Fibroblast of skin of scalp (primary cell): ENCODE measurements at places on chromosomes 6 and 20.

DNA sequence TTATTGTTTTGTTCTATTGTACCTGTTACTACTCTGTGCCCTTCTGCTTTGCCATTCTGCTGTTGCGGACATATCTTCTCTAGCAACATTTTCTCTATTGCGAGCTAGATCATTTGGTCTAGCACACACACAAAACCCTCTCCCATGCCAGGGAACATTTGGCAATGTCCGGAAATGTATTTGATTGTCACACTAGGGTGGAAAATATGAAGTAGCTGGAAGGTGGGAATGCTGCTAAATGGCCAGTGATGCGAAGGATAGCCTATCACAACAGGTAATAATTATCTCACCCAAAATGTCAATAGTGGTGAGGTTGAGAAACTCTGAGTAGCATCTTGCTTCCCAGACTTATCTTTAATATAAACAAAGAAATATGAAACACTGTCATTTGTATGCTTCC, 331.9 kb downstream of the HTR1B start:
- DNase-seq, result no peak

GRCh38 chr20:58645412-58645968, 5.6 kb upstream of the STX16 start:
- DNase-seq, result no peak

- no peak for DNase-seq
Measured at GRCh38 chr6:24225838-24226237, 99.8 kb downstream of the NRSN1 start.

DNA sequence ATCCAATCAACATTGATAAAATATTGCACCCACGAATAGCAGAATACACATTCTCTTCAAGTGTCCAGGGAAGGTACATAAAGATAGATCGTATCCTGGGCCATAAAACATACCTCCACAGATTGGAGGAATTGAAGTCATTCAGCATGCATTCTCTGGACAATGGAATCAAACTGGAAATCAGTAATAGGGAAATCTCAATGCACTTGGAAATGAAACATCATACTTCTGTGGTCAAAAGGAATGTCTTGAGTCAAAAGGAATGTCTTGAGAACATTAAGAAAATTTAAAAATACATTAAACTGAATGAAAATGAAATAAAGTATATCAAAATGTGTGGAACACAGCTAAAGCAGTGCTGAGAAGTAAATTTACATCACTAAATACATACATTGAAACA, 138.8 kb downstream of the TFAP2A start:
- DNase-seq, result peak; percentile 2

GRCh38 chr6:89924231-89924630, 30.0 kb downstream of the GJA10 start:
- no peak for DNase-seq

DNA sequence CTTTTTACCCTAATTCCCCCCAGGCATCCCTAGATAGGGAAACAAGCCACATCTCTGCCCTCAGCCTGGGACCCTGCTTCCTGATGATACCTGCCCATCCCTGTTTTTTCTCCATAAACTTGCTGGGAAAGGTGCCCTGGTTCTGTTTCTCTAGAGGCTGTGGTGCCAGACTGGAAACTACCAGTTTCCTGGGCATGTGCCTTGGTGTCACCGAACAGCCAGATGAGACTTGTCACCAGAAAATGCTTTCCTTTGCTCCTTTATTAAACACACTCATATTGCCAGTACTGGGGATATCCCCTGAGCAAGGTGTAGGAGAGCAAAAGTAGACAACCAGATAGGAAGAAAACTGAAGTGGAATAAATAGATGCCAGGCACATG, 16.8 kb downstream of the SRSF3 start:
- no peak for DNase-seq

DNA sequence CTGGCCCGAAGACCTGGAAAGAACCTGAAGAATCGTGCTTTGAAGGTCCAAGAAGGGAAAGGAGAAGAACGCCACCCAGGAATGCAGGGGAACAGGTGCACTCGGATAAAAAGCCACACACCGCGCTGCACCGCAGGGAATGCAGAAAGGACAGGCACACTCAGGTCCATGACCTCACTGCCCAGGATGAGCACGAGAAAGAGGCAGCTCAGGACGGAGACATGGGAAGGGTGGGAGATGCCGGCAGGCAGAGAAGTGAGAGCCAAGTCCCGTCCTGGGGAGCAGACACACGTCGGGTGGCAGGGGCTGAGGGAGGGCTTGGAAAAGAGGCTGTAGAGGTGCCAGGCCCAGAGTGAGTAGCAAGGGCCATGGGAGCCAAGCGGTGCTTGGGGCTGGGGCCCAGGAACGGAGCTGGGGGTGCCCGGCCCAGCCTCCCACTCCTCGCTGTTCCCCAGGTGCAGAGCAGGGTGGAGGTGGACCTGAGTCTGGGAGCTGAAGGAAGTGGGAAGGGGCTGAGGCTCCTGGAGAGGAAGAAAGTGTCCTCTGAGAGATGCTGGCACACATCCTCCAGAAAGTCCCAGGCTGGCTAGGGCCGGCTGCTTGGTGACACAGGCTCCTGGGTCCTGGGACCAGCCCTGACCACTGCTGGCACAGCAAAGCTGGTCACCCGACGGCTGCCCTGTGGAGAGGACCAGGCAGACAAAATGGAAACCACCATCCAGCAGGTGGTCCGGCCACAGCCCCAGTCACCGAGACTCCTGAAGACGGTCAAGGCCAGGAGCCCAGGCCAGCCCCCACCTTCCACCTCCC, 91.3 kb downstream of the PSMB1 start:
- DNase-seq, result no peak

GRCh38 chr20:31594558-31595379, 10.3 kb upstream of the ID1 start:
- DNase-seq, result no peak

- DNase-seq, result peak; percentile 8
Measured at GRCh38 chr6:82617648-82618047, 254.0 kb downstream of the TPBG start.

- DNase-seq, result peak; percentile 67
Measured at GRCh38 chr20:5652626-5653553, 97.3 kb upstream of the SHLD1 start.

DNA sequence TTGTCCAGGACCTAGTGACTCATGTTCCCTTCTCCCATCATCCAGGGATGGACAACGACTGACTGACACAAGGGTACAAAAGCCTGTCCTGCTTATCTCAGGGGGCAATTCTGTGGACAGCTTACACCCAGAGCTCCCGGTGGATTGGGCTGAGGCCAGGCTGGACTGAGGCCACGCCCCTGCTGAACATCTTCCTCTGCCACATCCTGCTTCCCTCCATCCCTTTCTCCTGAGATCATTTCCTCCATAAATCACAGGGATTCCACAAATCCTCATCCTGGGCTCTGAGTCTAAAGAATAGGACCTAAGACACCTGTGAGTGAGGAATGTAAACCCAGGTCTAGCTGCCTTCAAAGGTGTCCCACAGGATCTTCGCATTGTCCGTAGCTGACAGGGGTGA, 30.4 kb upstream of the RNF24 start:
- DNase-seq, result peak; percentile 83

DNA sequence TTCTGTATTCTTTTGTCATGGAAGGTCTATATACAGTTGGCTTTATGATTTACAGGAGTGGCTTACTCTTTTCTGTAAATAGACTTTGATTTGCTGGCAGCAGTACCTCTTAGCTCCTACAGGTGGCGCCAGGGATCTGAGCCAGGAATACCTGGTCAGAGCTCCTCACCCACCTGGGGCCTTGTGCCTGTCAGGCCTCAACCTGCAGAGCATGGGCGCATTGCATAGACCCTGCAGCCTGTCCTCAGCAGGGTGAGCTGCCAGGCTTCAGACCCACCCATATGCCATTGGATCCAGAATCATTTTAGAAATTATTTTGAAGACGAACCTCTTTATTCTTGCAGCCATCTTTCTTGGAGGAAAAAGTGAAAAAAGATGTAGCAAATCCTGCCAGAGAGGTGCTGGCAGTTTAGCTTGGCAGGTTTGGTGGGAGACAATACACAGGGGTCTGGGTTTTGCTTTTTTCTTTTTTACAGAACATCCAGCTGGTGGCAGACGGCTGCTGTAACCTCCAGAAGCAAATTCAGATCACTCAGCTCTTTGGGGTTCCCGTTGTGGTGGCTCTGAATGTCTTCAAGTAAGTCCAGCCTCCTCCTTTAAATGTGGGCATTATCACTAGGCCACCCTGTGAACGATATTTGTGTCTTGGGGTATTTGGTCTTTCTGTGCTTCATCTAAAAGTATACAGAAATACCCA, 149.1 kb downstream of the MTHFD1L start:
- DNase-seq, result peak; percentile 62

DNA sequence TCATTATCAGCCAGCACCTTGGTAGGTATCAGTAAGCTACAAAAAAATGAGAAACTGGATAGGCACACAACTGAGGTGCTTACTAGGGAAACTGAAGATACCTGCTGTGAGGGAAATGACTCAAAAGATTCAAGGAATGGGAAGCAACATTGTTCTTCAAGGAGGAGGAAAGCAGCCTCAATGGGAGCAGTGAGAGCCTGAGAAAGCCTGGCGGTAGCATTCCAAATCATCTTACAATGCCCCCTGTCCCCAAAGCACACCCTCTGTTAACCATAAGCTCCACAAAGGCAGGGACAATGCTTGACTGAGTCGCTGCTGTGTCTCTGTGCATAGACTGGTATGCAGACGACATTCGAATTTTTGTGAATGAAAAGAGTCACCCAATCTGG, 10.6 kb downstream of the PKHD1 start:
- DNase-seq, result no peak

DNA sequence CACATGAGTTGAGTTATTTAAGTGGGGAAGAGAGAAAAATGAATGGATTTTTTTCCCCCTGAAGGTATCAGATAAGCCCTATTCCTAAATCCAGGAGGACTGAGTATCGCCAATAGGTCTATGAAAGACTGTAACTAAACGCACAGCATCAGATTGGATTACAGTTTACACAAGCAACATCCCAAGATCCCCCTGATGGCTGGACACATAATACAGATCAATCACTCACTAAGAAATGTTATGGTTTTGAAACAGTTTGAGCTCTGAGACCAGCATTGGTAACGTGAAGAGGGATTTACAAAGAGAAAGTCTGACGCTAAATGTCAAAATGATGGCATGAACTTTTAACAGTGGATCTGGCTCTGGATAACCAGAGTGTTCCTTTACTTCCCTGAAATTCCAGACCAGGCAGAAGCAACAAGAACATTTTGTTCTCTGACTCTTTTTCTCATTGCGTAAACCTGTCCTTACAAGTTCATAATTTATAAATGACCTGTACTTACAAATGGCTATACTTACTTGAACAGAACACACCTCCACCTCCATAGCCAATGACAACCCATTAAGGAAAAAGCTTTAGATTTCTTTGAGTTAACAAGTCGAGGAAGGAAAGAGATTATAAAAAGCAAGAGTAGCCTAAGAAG, 131.8 kb upstream of the BEND3 start:
- no peak for DNase-seq

GRCh38 chr20:10040070-10040975, 5.5 kb downstream of the ANKEF1 start:
- peak; percentile 70 for DNase-seq

DNA sequence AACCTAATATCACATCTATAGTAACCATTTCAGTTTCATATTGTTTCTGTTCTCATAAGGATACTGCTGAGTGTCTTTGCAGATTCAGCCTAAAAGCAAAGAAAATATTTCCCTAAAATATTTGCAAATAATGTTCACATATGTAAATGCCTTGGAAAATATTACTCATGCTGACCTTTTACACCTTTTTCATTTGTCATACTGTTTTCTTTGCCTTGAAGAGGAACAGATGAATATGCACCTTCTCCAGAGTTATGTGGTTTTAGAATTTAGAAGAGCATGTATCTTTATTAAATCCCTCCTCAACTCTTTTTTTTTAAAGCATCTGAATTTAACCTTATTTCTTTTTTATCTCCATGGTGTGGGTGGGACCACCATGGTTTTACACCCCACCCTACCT, 32.5 kb downstream of the NDUFAF5 start:
- DNase-seq, result no peak

DNA sequence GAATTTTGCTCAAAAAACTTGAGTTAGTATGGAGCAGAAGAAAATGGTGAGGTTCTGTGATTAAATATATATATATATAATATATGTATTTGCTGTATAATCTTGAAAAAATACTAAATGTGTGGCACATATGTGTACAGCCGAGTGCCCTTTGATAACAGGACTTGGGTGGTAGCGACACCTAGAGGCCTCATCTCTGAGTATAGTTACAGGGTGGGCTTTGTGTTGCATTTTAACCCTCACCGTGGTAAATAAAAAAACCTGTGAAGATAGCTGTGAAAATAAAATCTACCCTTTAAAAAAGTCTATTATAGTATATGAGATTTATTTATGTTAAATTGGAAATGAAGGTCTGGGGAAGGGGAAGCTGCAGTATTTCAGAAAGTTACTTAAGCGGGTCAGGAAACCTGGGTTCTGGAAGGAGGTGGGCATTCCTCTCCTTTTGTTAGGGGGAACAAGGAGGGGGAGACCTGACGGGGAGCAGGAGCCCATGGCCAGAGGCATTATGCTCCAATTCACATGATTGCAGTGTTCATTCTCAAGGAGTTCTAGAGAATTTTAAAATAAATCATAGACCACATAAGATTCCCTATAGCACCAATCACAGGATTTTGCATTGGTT, 82.7 kb downstream of the SH3BGRL2 start:
- DNase-seq, result peak; percentile 44

DNA sequence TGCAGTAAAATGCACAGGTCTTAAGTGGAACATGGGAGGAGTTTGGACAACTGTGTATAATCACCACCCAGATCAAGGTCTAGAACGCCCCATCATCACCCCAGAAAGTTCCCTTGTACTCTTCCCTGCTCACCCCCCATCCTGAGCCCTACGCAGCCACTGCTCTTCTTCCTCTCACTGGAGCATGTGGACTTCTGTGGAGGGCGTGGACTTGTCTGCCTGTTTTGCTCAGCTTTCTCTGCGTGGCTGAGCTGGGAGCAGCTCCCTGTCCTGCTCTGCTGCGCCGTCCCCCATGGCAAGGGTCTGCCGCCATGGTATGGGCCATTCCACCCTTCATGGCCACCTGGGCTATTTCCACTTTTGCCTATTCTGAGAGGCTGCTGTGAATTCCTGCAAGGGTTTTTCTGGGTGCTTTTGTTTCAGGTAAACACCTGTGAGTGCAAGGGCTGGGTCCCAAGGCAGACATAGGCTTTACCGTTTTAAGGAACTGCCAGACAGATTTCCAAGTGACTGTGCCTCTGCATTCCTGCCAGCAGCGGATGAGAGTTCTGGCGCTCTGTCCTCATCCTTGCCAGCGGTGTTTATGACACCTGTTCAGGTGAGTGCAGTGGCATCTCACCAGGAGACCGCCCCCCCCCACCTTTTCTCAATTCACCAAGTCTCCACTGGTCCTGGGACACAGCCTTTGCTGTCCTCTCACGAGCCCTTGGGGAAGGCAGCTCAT, 19.7 kb downstream of the PCK1 start:
- DNase-seq, result no peak
